ENCODE measurements at places on chromosomes 3 and 15.

GRCh38 chr3:104176706-104177105 lies 1190.0 kb upstream of the ALCAM start:
- DNase-seq: no peak

DNA sequence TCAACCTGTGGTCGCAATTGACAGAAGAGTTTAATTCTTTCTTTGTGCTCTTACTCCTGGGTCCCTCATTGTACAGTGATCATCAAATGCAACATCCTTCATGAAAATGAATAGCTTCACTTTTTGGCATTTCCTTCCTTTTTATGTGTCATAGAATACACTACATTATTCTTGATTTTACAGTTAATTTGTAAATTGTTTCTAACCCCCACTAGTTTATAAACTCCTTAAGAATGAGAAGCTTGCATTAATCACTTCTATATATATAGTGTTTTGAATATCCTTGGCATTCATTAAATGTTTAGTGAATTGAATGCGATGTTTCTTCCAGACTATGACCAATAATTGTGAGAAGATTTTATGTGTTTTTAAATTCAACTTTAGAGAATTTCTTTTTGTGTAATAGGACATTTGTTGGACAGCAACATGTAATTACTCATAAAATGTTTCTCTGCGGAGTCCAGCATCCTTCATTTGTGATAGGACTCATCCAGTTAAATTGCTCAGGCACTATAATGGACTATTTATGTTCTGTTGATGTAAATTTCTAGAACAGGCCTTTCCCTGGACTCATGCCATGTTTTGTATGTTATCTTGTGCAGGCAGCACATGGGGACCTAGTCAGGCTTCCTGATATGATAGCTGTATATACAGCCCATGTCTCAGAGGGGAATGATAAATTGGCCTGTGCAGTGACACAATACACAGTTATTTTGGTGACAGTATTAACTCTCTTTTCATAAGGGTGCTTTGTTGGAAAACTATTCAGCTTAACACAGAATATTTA lies 51.3 kb downstream of the MBNL1 start:
- no peak for DNase-seq

- peak; percentile 50 for DNase-seq
Observed at GRCh38 chr3:196642434-196642833, 2.9 kb downstream of the NRROS start.

DNA sequence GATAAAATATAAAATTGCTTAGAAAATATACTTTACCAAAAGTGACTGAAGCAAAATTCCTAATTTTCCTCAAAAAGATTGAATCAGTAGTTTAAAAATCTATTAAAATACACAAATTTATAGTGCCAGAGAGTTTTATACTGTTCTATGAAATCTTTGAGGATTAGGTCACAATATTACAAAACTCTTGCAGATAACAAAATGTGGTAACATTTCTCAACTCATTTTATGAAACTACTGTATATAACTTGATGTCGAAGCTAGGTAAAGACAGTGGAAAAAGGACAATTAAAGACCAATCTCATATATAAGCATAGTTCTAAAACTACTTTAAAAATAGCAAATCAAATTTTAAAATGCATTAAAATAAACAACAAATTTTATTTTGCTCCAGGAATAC lies 15.9 kb downstream of the VEPH1 start:
- DNase-seq: no peak

DNA sequence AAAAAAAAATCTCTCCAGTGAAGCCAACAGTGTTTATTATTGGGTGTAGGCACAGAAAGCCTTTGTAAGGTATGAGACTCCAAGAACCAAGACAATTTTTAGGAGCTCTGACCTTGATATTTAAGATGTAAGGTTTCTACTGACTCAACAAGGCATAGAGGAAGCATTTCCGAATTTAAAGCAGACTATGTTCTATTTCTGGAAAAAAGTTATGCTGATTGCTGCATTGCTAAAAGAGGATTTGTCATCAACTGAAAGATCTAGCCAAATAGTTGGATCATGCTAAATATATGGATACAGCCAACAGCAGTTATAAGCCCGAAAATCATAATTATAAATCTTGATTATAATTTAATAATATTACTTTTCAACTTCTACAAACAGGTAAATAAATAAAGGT lies 53.3 kb upstream of the MELTF start:
- DNase-seq: no peak

DNA sequence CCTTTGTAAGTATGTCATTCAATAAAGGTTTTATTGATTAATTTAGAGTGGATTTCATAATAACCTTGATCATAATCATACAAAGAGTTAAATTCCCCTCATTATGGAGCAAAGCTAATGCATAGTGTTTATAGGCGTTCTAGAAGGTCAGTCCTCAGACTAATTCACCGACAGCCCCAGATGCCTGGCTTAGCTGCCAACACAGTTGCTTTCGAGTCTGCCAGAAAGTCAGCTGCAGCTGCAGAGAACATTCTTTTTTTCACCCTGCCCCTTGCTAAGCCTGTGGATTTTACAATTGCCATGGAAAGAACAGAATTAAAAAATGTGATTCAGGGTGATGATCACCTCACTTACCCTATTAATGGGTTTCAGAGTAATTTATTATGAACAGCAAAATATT lies 21.2 kb downstream of the CADM2 start:
- no peak for DNase-seq

DNA sequence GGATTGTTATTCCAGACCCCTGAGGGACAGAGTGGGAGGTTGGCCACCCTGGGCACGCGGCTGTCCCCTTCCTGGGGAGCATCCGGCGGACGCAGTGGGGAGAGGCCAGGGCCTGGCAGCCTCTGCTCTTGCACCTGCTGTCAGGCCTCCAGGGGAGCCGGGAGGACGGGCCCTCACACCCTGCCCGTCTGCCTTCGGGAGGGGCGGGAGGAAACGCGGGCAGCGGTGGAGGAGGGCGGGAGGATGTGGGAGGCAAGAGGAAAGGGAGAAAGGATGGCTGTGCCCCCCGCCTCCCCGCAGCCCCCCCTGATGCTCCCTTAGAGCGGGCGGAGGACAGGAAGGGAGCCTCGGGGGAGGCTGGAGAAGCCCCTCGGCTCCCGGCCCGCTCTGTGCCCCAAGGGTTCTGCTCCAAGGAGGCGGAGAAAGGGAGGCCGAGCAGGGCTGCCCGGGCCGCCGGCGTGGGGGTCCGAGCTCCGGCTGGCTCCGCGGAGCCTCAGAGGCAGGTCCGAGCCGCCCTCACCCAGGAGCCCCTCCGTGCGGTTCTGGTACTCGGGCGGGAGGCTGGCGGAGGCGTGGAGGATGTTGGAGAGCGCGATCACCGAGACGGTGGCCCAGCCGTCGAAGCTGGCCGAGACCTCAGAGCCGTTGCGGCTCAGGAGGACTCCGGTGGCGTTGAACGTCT lies 40.9 kb downstream of the MUC20 start:
- no peak for DNase-seq

- DNase-seq: no peak
Observed at GRCh38 chr3:151795276-151795675, 18.6 kb upstream of the AADAC start.

DNA sequence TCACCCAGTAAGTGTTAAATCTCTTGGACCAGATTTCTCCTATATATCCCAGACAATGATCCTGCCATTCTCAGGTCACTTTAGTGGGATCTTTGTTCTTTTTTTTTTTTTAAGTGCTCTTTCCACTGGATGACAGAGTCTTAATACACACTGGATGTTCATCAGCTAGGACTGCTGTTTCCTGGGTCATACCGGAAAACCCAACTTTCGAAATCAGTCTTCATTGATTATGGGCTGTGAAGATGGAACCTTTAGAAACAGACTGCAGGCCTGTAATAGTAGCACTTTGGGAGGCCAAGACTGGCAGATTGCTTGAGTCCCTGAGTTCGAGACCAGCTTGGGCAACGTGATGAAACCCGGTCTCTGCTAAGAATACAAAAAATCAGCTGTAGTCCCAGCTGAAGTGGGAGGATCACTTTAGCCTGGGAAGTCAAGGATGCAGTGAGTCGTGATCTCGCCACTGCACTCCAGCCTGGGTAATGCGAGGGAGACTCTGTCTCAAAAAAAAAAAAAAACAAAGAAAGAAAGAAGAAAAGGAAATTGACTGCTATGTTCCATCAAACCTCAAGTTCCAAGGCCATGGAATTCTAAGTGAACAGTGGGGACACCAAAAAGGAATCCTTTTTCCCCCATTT lies 2.3 kb downstream of the EOGT start:
- no peak for DNase-seq

GRCh38 chr15:100438570-100438969 lies 90.2 kb downstream of the CERS3 start:
- DNase-seq: peak; percentile 80

DNA sequence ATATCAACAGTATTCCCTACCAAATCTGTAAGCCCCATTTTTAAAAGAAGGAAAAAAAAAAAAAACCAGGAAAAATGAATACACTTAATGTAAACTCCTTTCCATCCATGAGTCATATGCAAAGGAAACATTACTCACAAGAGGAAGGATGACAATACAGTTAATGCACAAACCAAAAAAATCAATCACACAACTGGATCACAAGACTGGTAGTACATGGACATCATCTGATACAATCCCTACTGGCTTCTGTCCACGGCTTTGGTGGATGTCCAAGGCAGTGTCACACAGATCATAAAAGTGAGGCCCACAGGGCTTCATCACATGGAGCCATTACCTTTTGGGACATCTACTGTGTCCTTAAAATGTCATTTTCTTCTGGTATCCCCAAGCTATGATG lies 44.0 kb downstream of the SUCLG2 start:
- peak; percentile 30 for DNase-seq

DNA sequence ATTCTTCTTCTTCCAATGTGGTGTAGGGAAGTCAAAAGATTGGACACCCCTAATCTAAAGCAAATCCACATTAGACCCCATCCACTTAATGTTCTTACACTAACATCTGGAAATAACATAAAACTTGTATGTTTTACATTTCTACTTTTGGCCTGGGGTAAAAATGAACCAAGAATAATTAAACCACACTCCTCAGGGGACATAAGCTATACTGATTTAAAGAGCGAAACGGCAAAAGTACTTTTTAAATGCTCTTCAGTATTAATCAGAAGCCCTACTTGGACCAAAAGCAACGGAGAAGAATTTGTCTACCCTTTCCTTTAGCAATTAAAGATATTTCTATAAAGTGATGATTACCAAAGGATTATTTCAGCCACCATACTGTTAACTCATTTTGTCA lies 123.9 kb downstream of the TMCC1 start:
- DNase-seq: no peak

GRCh38 chr3:110021659-110022058 lies 684.3 kb upstream of the DPPA4 start:
- no peak for DNase-seq

DNA sequence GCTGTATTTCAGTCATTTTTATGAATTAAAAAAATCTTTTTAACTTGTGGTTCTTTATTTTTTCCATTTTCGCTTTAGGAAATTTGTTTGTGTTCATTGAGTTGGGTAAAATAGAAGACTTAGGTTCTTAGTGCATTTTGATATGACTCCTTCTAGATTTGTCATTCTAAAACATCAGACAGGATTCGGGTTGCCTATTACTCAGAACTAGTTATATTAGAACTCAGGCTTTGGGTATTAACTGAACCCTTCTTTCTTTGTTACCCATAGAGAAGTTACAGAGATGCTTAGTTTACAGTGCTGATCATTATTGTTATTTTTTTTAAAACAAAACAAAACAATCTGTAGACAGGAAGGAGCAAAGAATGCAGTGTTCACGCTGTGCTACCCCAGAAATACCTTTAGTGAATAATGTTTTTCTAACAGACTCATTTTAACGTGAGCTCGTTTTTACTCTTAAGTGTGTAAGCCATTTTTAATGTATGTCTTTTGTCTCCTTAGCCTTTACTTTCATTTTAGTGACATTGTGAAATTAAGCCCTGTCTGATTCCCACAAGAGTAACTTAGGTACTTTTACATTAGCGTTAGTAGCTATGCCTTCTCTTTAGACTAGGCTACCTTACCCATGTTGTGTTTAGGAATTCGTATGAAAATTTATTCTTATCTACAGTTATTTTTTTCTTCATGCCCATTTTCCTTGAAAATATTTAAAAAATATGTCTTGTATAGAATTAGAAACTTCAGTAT lies 53.4 kb downstream of the CMC1 start:
- DNase-seq: no peak

DNA sequence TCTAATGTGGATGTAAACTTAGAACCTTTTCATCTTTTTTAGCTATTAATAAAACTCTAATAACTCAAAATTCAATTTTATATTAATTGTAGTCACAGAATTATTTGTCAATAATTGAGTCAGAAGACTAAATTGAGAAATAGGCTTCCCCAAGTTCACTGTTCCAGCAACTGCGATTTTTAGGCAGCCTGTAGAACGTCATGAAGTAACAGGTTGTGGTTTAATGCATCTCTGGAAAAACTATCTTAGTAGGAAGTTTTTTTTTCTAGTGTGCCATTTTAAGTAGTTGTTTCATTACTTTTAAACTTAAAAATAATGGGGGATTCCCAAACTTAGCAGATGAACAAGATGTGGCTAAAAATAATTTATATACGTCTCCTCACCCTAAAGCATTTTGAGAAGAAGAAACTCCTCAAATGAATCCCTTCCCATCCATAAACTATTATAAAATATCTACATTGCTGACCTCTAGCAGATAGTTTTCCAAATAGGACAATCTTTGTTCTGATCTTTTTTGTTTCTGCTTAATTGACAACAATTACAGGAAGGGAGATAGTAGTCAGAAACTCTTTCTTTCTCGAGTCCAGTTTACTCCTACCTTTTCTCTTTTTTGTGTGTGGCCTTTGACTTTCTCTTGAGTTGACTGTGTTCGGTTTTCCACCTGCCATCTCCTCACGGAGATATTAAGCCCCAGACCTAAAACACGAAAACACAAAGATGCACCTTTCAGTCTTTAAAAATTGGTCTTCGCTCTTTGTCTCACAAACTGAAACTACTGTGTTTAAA lies 43.1 kb downstream of the LRCH3 start:
- DNase-seq: no peak

DNA sequence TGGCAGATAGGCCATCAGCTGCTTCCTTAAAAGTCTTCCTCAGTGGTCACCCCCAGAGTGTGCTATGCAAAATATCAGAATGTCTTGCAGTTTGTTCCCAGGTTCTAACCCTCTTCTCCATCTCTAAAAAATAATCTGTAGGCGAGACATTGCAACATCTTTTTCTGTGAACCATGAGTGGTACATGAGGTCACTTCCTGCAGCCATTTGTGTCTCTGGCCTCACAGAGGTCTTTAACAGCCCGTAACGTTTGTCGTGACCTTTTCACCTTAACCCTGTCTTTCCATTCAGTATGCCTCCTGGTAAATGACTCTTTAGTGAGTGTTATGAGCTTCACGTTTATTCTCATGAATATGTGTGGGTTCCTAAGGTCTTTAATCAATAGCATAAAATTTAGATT lies 145.4 kb downstream of the KLHL25 start:
- DNase-seq: peak; percentile 96
